Ascending aorta (tissue), 2 donors: ENCODE measurements at places on chromosomes 13 and 19.

DNA sequence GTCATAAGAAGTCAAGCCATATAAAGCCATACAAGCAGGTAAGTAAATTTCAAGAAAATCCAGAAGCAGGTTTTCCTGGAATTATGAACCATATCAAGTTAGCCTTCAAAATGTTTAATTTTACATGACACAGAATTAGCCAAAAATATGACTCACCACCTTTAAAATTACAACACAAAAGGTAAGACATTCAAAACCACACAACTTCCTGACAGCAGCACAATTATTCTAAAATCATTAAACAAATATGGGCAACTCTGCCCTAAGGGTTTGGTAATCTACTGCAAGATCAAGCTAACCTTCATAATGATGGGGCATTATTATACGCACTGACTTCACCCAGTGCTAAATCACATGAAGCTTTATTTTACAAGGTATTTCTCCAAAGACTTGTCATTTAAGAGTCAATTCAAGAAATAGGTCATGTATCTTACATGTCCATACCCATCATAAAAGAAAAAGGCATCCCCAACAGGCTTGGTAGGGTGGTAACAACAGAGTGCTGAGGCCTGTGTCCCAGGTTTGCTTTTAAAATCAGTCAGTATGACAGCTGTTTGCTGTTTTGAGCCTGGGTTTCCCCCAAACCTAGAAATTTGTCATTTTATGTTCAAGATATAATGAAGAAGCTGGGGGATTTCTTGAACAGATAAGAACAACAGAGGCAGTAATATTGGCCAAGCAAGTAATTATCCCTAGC, 15.2 kb downstream of the RCBTB1 start:
- no peak overlapping the region for H3K4me3 ChIP-seq
- H3K27me3 ChIP-seq = no peaks in the 10 kb centered on the region
- no peak for DNase-seq
- H3K27ac ChIP-seq = no peak overlapping the region

DNA sequence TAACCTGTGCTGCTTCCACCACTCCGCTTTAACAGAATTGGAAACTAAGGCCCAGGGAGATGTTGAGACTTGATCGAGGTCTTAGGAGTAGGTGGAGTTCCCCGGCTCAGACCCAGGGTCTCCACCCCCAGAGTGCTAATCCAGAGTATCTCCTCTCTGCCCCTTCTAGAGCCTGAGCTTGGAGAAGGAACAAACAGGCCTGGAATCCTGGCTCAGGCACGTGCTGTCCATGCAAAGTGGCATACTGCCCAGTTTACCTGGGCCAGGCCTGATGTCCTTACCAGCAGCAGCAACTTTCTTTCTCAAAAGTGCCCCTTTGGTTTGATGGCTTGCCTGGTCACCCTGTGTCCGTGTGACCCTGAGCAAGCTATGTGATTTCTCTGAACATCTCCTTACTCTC, 3.7 kb downstream of the SYNGR4 start:
- H3K27ac ChIP-seq = no peak overlapping the region
- H3K36me3 ChIP-seq = no peaks in the 10 kb centered on the region
- DNase-seq = no peak
- no peak overlapping the region for H3K4me3 ChIP-seq
- no peaks in the 10 kb centered on the region for H3K4me1 ChIP-seq

DNA sequence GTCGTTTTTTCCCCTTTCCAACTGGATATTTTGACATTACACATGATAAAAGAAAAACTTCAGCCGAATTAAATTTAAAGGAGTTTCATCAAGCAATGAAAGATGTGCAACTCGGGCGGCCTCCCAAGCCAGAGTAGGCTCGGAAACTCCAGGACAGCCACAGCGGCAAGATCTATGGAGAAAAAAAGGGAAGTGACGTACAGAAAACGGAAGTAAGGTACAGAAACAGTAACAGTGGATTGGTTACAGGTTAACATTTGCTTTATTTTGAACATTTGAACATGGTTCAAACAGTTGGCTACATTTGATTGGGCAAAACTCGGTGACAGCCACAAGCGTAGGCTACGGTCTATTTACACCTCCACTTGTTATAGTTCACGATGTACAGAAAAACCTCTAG, 30.5 kb upstream of the FAM124A start:
- H3K4me3 ChIP-seq = no peak overlapping the region
- H3K27ac ChIP-seq = no peak overlapping the region
- no peaks in the 10 kb centered on the region for H3K4me1 ChIP-seq
- no peak for DNase-seq
- H3K27me3 ChIP-seq = no peaks in the 10 kb centered on the region

DNA sequence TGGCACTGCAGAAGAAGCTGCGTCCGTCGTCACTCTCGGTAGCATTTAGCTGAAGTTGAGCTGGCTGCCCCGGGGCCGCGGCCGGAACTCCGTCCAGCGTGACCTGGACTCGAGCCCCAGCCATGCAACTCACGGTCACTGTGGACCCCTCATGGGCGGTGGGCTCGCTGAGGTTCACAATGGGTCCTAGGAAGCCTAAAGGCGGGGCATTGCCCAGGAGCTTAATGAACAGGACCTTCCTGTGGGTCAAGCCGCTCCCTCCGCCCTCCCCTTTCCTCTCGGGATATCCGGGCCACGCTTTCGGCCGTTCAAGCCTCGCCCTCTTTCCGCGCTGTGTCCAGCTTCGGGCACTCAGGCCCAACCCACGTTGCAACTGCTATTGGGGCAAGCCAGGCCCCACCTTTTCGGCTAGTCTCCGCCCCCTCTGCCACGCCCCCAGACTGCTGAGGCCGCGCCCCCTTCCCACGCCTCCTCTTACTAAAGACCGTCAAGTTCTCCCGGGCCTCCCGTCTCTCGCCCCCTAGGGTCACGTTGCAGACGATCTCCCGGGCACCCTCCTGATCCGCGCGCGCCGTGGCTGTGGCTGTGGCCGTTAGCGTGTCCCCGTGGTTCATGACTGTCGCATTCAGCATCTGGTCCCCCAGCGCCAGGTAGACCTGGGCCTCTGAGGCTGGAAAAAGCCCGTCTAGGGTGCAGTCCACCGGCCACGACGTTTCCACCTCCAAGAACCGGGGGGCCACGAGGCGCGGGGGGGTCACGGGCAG, 1.4 kb upstream of the RAVER1 start:
- peak overlapping the region; percentile 94 for H3K27ac ChIP-seq
- H3K4me3 ChIP-seq = peak overlapping the region; percentile 89
- no peaks in the 10 kb centered on the region for H3K27me3 ChIP-seq
- DNase-seq = peak; percentile 98
- H3K36me3 ChIP-seq = peaks cover 6% of the 10 kb centered on the region

- no peaks in the 10 kb centered on the region for H3K4me1 ChIP-seq
- DNase-seq = no peak
- H3K36me3 ChIP-seq = no peaks in the 10 kb centered on the region
- no peaks in the 10 kb centered on the region for H3K27me3 ChIP-seq
- H3K27ac ChIP-seq = no peak overlapping the region
These were observed 268.8 kb downstream of the DLEU7 start for GRCh38 chr13:50574731-50575130.

GRCh38 chr19:8240274-8241229, 31.4 kb downstream of the CERS4 start:
- DNase-seq = peak; percentile 71
- peaks cover 11% of the 10 kb centered on the region for H3K4me1 ChIP-seq
- no peak overlapping the region for H3K4me3 ChIP-seq
- no peak overlapping the region for H3K27ac ChIP-seq

GRCh38 chr19:3440082-3440481, 40.2 kb downstream of the SMIM24 start:
- H3K4me3 ChIP-seq = no peak overlapping the region
- DNase-seq = no peak
- H3K27me3 ChIP-seq = no peaks in the 10 kb centered on the region
- H3K4me1 ChIP-seq = peaks cover 25% of the 10 kb centered on the region
- H3K27ac ChIP-seq = no peak overlapping the region

GRCh38 chr13:113319371-113319770, 22.3 kb downstream of the LAMP1 start:
- H3K36me3 ChIP-seq = peaks cover 71% of the 10 kb centered on the region
- H3K27ac ChIP-seq = no peak overlapping the region
- H3K4me3 ChIP-seq = no peak overlapping the region
- no peaks in the 10 kb centered on the region for H3K27me3 ChIP-seq
- H3K4me1 ChIP-seq = no peaks in the 10 kb centered on the region

DNA sequence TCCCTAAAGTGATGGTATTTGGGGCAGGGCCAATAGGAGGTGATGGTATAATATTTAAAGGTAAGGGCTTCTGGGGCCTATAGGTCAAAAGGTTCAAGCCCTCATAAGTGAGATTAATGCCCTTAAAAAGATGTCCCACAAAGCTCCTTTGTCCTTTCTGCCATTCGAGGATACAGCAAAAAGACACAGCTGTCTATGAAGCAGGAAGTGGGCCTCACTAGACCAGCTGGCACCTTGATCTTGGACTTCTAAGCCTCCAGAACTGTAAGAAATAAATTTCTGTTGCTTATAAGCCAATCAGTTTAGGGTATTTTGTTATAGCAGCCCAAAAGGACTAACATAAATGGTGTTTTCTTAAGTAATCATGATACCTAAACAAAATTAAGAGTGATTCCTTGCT, 27.2 kb upstream of the POU4F1 start:
- peaks cover 14% of the 10 kb centered on the region for H3K36me3 ChIP-seq
- no peak overlapping the region for H3K4me3 ChIP-seq
- DNase-seq = no peak
- no peaks in the 10 kb centered on the region for H3K27me3 ChIP-seq
- no peak overlapping the region for H3K27ac ChIP-seq

DNA sequence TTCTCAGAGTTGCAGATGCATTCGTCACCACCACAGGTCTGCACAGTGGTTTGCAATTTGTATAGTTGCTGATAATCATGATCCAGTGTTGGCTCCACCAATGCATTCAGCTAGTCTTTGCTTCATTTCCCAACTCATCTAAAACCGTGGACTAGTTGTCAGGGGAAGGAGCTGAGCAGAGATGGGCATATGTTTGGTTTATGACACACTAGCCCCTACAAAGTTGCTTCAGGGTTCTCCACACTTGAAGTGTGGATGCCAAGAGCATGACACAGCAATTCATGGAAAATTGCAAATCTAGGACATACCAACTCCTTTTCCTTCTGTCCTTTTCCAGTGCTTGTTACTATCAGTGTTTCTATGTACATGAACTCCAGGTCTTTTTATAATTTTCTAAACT, 168.0 kb downstream of the TNFSF13B start:
- no peak overlapping the region for H3K4me3 ChIP-seq
- H3K27me3 ChIP-seq = no peaks in the 10 kb centered on the region
- H3K27ac ChIP-seq = no peak overlapping the region
- DNase-seq = no peak
- no peaks in the 10 kb centered on the region for H3K36me3 ChIP-seq

GRCh38 chr19:32350987-32351348, 5.6 kb downstream of the ZNF507 start:
- H3K27me3 ChIP-seq = no peaks in the 10 kb centered on the region
- DNase-seq = no peak
- peaks cover 44% of the 10 kb centered on the region for H3K4me1 ChIP-seq
- peak overlapping the region; percentile 40 for H3K4me3 ChIP-seq

- no peak overlapping the region for H3K27ac ChIP-seq
- H3K4me1 ChIP-seq = no peaks in the 10 kb centered on the region
- no peak for DNase-seq
- no peaks in the 10 kb centered on the region for H3K27me3 ChIP-seq
- peaks cover 13% of the 10 kb centered on the region for H3K36me3 ChIP-seq
These were observed 35.0 kb downstream of the KEAP1 start for GRCh38 chr19:10468133-10468532.
